ENCODE measurements at places on chromosomes 11 and 22.

DNA sequence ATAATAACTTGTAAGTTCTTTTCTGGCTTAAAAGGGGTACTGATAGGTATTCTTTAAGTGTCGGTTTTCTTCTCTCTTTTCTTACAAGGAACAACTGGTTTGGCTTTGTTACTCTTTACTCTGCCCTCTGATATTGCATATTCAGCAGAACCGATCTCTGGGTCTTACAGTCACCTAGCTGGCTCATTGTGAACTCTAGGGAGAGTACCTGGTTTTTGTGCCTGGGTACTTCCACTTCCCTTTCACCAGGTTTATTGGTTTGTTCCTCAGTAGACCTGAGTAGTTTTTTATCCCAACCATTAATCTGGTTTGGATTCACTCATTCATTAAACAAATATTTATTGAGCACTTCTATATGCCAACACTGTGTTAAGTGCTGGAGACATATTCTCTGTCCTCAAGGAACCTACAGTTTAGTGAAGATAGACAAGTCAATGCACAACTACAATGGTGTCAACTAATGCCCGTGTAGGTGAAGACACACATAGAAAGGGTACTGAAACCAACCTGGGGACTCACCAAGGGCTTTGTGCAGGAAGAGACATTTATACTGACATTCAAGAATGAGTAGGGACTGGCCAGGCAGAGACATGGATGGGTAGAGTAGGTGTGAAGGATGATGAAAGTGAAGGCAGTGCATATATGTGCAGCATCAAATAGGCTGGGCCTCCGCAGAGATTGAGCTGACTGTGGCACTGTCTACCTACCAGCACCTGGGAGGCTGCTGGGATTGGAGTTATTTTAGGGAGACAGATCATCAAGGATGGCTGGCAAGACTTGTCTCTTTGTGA lies 348.8 kb upstream of the C11orf87 start:
- no peak for DNase-seq

- no peak for DNase-seq
These were observed 23.5 kb upstream of the ANKK1 start for GRCh38 chr11:113363996-113364641.

DNA sequence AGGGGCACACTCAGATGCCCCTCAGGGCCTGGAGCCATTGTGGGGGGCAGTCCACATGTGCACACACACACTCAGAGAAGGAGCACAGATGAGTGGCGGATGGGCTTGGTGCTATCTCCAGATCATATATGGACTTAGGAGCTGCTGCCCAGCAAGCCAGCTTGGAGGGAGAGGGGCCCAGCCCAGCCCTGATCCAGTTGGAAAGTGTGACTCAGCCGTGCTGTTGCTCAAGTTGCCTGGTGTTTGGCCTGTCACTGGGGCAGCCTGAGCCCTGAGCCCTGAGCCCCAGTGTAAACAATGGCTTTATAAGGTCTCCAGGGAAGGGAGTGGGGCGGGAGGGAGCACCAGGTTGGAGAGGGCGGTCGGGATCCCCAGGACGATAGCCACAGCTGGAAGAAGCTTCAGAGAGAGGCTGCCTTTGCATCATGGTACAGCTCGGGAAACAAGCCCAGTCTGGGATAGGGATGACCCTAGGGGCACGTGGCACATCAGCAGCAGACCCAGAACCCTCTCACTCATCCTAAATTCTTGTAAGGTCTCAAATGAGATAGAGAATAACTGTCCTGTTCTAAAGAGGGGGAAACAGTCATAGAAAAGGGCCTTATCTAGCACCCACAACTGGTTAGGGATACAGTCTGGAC lies 4.8 kb downstream of the SELENOM start:
- DNase-seq, result peak; percentile 88

- DNase-seq, result no peak
These were observed 36.0 kb downstream of the PHF21B start for GRCh38 chr22:44973829-44974228.

DNA sequence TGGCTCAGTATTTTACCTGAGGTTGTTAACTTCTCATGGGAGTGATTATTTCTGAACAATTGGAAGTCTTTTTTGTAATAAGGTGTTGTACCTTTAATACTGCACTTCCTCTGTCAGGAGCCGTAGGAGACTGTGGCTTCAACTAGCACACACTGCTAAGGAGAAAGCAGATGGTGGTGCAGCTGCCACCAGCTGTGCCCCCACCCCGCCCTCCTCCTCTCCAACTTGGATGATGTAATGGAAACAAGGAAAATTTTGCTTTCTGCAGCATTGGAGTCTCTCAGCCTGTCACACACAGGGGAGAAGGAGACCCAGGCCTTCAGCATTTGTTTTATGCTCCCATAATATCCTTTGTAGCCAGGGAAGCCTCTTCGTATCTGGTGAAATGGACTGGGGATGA lies 91.2 kb downstream of the TEAD1 start:
- DNase-seq, result peak; percentile 68

- peak; percentile 71 for DNase-seq
These were observed 19.5 kb downstream of the TSPAN4 start for GRCh38 chr11:862081-862661.

DNA sequence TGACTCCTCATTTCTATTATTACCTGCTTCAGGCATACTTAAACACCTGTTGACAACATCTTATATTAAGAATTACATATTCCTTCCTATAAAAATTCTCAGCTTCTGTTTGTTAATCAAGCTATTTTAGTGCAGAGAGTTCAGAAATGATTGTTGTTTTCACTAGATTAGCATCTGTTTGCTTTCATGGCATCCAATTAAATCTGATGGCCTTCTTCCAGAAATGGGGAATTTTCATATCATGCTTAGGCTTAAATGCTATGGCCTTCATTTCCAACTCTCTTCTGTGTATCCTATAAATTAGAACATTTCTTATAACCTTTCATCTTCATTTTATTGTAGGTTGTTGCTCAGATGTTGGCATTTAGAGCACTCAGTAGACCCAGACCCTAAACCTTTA lies 180.0 kb downstream of the WNT11 start:
- no peak for DNase-seq

DNA sequence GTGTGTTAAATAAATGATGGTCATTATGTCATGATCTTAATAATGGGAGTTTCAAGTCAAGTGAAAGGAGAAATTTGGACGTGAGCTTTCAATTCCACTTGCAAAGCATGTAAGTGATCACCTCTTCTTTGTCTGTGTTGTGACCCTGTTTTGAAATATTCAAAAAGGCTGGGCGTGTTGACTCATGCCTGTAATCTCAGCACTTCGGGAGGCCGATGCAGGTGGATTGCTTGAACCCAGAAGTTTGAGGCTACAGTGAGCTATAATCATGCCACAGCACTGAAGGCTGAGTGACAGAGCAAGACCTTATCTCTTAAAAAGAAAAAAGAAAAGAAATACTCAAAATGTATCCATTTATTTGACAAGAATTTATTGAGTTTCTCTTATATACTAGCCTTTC lies 32.9 kb upstream of the EED start:
- DNase-seq, result no peak

- DNase-seq, result no peak
These were observed 12.7 kb upstream of the SESN3 start for GRCh38 chr11:95243673-95244072.

DNA sequence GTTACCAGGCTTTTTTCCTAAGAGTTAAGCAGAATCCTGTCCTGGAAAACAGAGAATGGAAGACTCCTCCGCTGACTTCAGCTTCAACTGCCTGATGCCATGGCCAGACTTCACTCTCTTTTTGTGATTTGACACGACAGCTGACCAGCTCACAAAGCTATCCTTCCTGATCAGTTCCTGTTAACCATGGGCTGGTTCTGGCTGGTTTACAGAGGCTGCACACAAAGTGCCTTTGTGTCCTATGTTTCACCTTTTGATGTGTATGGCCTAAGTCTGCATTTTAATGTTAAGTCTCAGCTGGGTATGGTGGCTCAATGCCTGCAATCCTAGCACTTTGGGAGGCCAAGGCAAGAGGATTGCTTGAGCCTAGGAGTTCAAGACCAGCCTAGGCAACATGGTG lies 11.1 kb downstream of the FOLR3 start:
- DNase-seq, result no peak
